ENCODE measurements at places on chromosomes 2 and 18.
A peak's percentile ranks its signal among the peaks of the same experiment; 100 is the strongest.

DNA sequence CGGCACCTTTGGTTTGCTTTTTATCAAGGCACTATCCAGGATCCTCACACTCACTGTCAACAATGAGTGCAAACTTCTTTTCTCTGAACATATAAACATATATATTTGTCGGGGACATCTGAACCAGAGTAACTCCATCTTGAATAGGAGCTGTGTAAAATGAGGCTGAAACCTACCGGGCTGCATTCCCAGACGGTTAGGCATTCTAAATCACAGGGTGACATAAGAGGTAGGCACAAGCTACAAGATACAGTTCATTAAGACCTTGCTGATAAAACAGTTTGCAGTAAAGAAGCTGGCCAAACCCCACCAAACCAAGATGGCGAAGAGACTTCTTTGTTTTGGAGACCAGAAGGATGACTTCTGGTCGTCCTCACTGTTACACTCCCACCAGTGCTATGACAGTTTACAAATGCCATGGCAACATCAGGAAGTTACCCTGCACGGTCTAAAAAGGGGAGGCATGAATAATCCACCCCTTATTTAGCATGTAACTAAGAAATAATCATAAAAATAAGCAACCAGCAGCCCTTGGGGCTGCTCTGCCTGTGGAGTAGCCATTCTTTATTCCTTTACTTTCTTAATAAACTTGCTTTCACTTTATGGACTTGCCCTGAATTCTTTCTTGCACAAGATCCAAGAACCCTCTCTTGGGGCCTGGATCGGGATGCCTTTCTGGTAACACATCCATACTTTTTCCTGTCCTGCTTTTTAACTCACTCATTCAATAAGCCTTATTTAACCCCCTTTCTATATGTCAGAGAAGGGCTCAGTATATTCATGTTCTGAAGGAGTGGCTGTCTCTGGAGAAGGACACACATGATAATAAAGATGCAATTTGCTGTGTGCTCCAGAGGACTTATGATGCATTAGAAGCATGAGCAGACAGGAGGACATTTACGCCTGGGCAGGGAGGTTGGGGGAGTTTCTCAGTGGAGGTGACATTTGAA, 65.4 kb downstream of the TACR1 start:
- DNase-seq = no peak
- H3K36me3 ChIP-seq = no peaks in the 10 kb centered on the region
- no peaks in the 10 kb centered on the region for H3K4me1 ChIP-seq
- H3K4me3 ChIP-seq = no peak overlapping the region
- H3K27me3 ChIP-seq = no peaks in the 10 kb centered on the region

- H3K27ac ChIP-seq = peak overlapping the region; percentile 95
- peak overlapping the region; percentile 67 for H3K4me3 ChIP-seq
- DNase-seq = peak; percentile 77
- H3K36me3 ChIP-seq = no peaks in the 10 kb centered on the region
- peaks cover 74% of the 10 kb centered on the region for H3K4me1 ChIP-seq
- H3K27me3 ChIP-seq = no peaks in the 10 kb centered on the region
These were observed 1.2 kb downstream of the GYPC start for GRCh38 chr2:126657148-126657635.

DNA sequence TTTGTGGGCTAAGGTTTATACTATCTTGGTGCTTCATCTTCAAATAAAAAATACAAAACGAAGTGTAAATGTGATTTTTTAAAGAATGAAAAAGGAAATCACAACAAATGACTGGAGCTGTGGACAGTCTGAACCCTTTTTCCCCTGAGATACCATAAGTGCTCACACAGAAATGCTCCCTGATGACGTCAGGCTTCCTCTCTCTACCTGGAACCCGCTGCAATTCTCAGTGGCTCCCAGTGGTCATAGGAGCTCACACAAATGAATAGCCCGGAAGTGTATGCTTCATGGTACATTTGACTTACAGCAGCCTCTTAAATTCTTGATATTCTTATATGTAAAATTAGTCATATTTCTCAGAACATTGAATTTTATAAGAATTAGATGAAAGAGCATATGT, 249.7 kb upstream of the GYPC start:
- no peaks in the 10 kb centered on the region for H3K27me3 ChIP-seq
- no peak overlapping the region for H3K4me3 ChIP-seq
- no peaks in the 10 kb centered on the region for H3K4me1 ChIP-seq
- no peak overlapping the region for H3K27ac ChIP-seq
- no peak for DNase-seq
- H3K36me3 ChIP-seq = no peaks in the 10 kb centered on the region

- H3K36me3 ChIP-seq = no peaks in the 10 kb centered on the region
- peaks cover 10% of the 10 kb centered on the region for H3K4me1 ChIP-seq
- no peak overlapping the region for H3K4me3 ChIP-seq
- H3K27ac ChIP-seq = no peak overlapping the region
- no peak for DNase-seq
These were observed 185.1 kb upstream of the HAAO start for GRCh38 chr2:42977270-42978174.
